Pons (tissue), 1 donor: ENCODE measurements at places on chromosomes 7 and 10.

- DNase-seq, result no peak
Measured at GRCh38 chr7:106076537-106076936, 35.6 kb downstream of the SYPL1 start.

GRCh38 chr10:112950714-112951358 is 789 bp downstream of the TCF7L2 start:
- DNase-seq, result no peak

DNA sequence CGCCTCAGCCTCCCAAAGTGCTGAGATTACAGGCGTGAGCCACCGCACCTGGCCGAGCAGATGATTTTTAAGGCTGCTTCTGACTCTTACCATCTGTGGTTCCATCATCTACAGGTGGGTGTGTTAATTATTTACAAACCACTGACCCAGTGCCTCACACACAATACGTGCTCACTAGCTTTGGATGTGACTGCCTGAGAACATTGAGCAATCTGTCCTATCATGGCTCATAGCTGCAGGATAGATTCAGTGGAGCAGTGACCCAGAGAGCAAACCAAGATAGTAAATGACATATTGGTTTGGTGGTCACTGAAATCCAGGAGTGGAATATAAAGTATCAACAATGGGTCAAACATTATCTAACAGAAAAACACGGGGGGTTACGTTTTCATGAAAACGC is 24.1 kb downstream of the GPAM start:
- no peak for DNase-seq

- no peak for DNase-seq
Measured at GRCh38 chr7:155470686-155471638, 13.0 kb downstream of the EN2 start.

DNA sequence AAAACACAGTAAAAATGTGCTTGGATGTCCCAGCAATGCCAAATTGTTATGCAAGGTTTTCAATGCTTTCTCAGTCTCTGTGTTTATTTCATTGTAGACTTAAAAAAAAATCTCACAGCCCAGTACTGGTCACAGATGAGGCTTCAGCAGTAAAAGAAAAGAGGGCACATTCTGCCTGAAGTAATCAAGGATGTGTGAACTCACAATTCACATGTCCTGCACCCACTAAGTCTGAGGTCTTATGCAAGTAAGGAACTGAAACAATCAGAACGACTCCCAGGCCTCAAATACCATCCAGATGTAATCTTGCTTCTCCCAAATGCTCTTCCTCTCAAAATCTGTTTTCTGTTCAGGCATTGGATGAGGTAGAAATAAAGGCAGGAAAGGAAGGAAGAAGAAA is 33.7 kb downstream of the ADRB1 start:
- DNase-seq, result peak; percentile 52

DNA sequence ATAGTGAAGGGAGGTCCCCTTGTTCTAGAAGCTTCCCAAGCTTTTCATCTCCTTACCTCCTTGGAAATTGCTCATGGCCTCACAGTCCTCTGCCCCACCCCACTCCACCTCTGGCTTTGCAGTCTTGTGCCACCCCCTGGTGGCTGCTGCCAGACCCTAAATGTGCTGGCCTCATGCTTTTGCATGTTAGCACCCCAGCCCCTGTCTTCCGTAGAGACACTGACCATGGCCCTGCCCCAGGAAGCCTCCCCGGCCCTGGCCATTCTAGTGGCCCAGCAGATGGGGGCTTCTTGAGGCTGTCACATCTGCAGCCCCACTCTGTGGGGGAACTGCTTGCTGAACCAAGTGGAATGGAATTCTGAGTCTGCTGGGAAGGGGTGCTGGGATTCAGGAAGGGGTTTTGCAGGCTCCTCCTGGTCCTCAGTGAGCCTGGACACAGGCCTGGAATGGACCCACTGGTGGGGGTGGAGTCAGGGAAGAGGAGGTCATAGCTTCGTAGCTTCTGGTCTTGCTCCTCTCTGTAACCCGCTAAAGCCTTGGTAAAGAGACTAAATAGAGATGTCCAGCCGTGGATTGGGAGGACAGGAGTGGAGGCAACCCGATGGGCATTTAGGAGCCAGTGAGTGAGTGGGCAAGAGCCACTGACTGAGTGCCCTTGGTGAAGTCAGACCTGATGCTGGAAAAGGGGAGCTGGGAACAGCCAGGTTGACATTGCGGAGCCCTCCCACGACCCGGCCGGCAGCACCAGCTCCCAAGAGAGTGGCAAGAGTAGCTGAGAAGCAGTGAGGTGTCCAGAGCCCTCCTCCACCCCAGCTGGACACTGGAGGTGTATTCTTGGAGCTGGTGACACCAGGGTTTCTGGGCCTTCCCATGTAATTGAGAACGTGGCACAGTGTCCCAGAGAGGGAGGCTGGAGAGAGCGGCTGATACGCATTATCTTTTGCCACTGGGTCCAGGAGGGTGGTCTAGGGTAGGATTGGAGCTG is 20.9 kb downstream of the RAMP3 start:
- DNase-seq, result no peak

DNA sequence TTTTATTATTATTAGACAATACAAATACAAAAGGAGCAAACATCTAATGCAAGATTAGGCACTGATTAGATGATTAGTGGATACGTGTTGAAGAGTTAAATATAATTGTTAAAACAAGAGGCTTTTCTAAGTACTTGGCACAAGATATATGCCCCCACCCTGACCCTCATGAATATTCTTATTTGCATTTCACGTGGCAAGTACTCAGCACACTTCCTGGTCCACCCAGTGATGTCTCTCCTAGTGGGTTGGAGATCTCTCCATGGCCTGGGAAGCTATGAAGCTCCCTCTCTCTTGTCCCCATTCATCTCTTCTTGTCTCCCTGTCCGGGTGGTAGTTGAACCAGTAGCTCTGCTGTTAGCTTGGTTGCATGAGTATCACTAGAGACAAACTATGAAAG is 375.3 kb downstream of the ADRA2A start:
- DNase-seq, result no peak

DNA sequence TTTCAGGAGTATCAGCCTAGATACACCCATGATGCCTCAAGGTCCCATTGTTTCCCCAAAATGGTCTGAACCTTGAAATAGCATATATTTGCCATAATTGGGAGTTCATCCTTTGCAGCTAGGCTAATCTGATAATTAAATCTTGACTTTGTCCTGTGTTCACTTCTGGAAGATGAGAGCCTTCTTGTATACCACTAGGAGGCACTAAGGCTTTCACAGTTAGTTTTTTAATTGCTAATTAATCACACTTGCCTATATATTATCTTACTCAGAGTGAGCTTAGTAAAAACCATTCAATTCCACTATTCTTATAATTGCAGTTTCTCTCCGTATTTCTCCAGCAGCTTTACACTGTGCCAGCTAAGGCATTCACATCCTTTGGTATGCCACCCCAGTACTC is 48.7 kb upstream of the MAGI2 start:
- DNase-seq, result no peak

DNA sequence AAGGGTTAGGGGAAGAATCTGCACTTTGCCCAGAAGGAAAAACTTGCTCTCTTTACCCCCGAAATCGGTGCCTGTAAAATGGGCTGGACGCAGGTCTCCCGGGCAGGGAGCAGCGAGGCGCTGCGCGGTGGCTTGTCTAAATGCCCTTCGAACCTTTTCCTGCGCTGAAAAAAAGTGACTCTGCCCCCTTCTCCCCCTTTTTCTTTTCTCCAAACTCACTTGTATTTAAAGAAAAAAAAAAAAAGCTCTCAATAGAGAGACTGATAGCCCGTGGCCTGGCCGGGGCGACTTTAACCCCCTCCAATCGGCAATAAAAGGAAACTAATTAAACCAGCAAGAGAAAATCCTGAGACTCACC is 286 bp downstream of the SP8 start:
- DNase-seq, result no peak

DNA sequence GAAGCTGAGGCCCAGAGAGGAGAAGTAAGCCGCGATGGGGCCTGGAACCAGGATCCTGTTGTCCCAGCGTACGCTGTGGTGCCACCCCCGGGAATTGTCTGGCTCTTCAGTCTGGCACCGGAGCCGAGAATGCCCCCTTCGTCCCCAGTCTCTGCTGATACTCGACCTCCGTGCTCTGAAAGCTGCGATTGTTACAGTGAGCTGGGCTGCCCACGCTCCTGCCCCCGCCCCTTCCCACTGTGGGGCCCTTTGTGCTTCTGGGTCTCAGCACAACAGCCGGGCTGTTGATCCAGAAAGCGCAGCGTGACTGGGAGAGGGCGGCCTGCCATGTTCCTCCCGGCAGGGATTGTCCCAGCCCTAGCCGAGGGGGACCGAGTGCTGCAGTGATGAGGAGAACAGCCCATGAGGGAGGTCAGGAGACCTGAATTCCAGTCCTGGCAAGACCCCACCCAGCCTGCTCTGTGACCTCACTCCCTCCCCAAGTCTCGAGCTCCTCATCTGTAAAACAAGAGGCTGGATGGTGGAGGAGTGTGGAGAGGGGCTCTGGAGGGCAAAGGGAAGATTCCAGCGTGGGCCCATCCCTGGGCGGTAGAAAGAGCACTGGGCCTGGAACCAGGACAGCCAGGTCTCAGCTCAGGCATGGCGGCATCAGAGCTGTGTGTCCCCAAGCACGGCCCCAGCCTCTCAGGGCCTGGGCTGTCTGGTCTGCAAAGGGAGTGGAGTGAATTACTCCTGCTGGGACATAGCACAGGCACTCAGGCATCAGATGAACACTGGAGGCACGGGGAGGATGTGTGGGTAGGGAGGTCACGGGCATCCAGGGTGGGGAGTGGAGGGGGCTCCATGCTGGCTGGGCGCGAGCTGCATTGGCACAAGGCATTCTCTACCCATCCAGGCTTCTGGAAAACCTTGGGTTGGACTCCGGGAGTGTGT is 43.6 kb downstream of the TSPAN15 start:
- peak; percentile 98 for DNase-seq

- DNase-seq, result no peak
Measured at GRCh38 chr10:12158111-12158510, 28.6 kb downstream of the SEC61A2 start.
